T-helper 2 cell treated with Interferon-gamma antibody and Interleukin-4, amounts not matched to agents 5 μg/mL and 100 μg/mL, for 36 hours (primary cell): ENCODE measurements at places on chromosomes 4 and X.

DNA sequence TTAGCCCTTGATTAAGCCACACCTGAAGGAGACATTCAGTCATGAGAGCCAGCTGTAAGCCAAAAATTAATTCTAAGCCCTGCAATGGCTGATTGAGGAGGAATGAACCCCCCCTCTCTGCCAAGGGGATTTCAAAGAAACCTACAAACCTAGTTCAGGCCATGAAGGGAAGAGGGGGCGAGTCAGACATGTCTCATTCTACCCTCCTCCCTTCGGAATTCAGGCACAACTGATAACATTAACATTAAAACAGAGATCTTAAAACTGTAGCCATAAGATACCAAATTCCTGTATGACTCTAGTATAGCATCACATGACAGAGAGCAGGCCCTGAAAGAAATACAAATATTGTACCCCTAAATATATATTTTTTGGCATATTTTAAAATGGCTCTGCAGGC, 40.4 kb upstream of the AFAP1 start:
- H3K27ac ChIP-seq = no peak overlapping the region
- H3K36me3 ChIP-seq = no peaks in the 10 kb centered on the region
- H3K4me1 ChIP-seq = peaks cover 2% of the 10 kb centered on the region
- H3K4me3 ChIP-seq = no peak overlapping the region

GRCh38 chr4:8404791-8405515, 35.6 kb downstream of the ACOX3 start:
- DNase-seq = no peak
- H3K27me3 ChIP-seq = no peaks in the 10 kb centered on the region
- H3K27ac ChIP-seq = no peak overlapping the region
- peaks cover 3% of the 10 kb centered on the region for H3K36me3 ChIP-seq
- peaks cover 10% of the 10 kb centered on the region for H3K4me1 ChIP-seq
- no peak overlapping the region for H3K4me3 ChIP-seq

- peaks cover 11% of the 10 kb centered on the region for H3K4me1 ChIP-seq
- H3K4me3 ChIP-seq = peak overlapping the region; percentile 38
- no peaks in the 10 kb centered on the region for H3K27me3 ChIP-seq
Observed at GRCh38 chrX:40148385-40149285, 50.9 kb upstream of the BCOR start.

DNA sequence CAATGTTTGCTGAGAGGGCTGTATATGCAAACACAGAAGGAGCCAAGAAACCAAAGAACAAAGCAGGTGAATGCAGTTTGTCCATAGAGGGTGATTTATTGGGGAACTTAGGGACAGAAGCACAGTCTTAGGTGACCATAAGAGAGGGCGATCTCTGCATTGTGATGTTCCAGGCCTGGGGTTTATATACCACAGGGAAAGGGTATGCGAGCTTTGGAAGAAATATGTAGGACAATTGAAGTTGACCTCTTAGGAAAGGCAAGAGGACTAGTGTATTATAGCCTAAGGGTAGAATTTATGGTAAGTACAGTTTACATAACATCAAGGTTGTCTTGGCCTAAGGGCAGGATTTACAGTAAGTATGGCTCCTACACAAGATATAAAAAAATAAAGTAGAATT, 27.8 kb downstream of the FAM184B start:
- no peak overlapping the region for H3K27ac ChIP-seq
- no peaks in the 10 kb centered on the region for H3K4me1 ChIP-seq
- H3K4me3 ChIP-seq = no peak overlapping the region
- no peaks in the 10 kb centered on the region for H3K36me3 ChIP-seq
- H3K27me3 ChIP-seq = peaks cover 11% of the 10 kb centered on the region

DNA sequence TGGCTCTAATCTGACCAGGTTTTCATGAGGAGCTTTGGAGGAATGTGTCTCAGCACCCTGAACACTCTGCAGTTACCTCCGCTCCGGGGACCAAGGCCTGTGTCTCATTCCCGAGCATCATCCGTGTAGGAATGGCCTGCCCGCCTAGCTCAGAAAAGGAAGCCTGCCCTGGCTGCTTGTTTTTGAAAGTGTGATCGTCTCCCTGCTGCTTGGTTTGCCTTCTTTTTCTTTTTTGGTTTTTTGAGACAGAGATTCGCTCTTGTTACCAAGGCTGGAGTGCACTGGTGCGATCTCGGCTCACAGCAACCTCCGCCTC, 73.3 kb downstream of the CRLF2 start:
- H3K4me1 ChIP-seq = no peaks in the 10 kb centered on the region
- no peak for DNase-seq
- H3K27me3 ChIP-seq = no peaks in the 10 kb centered on the region
- no peak overlapping the region for H3K27ac ChIP-seq
- H3K36me3 ChIP-seq = no peaks in the 10 kb centered on the region

- no peak for DNase-seq
- H3K36me3 ChIP-seq = no peaks in the 10 kb centered on the region
- H3K27ac ChIP-seq = no peak overlapping the region
Observed at GRCh38 chr4:150181536-150181935, 103.3 kb downstream of the DCLK2 start.

- no peak for DNase-seq
- H3K27me3 ChIP-seq = peaks cover 19% of the 10 kb centered on the region
- no peaks in the 10 kb centered on the region for H3K4me1 ChIP-seq
- H3K27ac ChIP-seq = no peak overlapping the region
- no peaks in the 10 kb centered on the region for H3K36me3 ChIP-seq
Observed at GRCh38 chr4:40939856-40940255, 190.1 kb downstream of the NSUN7 start.

GRCh38 chr4:1261107-1261928, 12.4 kb upstream of the CTBP1 start:
- H3K4me3 ChIP-seq = peak overlapping the region; percentile 8
- peaks cover 24% of the 10 kb centered on the region for H3K4me1 ChIP-seq
- no peak overlapping the region for H3K27ac ChIP-seq
- peaks cover 35% of the 10 kb centered on the region for H3K36me3 ChIP-seq
- H3K27me3 ChIP-seq = no peaks in the 10 kb centered on the region

- H3K4me3 ChIP-seq = no peak overlapping the region
- DNase-seq = no peak
- no peaks in the 10 kb centered on the region for H3K36me3 ChIP-seq
- no peaks in the 10 kb centered on the region for H3K27me3 ChIP-seq
- H3K27ac ChIP-seq = no peak overlapping the region
- peaks cover 4% of the 10 kb centered on the region for H3K4me1 ChIP-seq
Observed at GRCh38 chr4:174629265-174629664, 107.0 kb upstream of the HPGD start.

- H3K36me3 ChIP-seq = no peaks in the 10 kb centered on the region
- DNase-seq = no peak
- H3K4me3 ChIP-seq = no peak overlapping the region
- no peak overlapping the region for H3K27ac ChIP-seq
Observed at GRCh38 chr4:146275370-146275769, 61.0 kb downstream of the REELD1 start.

GRCh38 chr4:187714957-187715356, 280.6 kb upstream of the ZFP42 start:
- DNase-seq = no peak
- no peak overlapping the region for H3K4me3 ChIP-seq
- H3K4me1 ChIP-seq = no peaks in the 10 kb centered on the region
- no peaks in the 10 kb centered on the region for H3K36me3 ChIP-seq

GRCh38 chr4:110372485-110372884, 103.5 kb upstream of the ENPEP start:
- no peak overlapping the region for H3K27ac ChIP-seq
- no peaks in the 10 kb centered on the region for H3K4me1 ChIP-seq
- no peaks in the 10 kb centered on the region for H3K36me3 ChIP-seq
- DNase-seq = no peak
